ENCODE measurements at places on chromosomes 2 and 18. TPM values are rescaled to one million over a fixed set of nuclear protein-coding genes. Genes with fewer than 3 reads are reported as not detected.

LIMS4 gene
- total RNA-seq: 0.55 TPM

DNA sequence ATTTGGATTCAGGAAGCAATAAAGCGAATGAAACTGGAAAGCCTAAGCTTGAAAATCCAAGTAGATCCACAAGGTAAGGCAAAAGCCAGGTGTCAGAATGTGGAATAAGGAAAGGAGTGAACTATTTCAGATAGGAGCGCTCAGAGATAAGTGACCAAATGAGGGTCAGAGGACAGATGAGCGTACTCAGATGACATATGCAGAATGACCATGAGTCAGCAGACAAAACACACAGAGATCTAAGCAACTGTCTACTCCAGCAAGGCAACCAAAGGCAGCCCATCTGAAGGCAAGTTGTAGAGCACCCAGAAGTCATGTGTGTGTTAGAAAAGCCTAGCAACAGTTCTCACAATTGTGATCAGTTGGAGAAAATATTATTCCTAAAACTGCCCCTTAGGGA is 548.4 kb upstream of the FSHR start:
- H3K27ac ChIP-seq: no peak overlapping the region
- DNase-seq: no peak
- no peak overlapping the region for H3K4me3 ChIP-seq
- no peaks in the 10 kb centered on the region for H3K36me3 ChIP-seq
- H3K27me3 ChIP-seq: no peaks in the 10 kb centered on the region

GALNT13 gene
- 6.7 TPM for total RNA-seq

ANO7 gene
- 5.2 TPM for total RNA-seq

- no peak overlapping the region for H3K27ac ChIP-seq
- H3K4me3 ChIP-seq: no peak overlapping the region
- H3K27me3 ChIP-seq: no peaks in the 10 kb centered on the region
- 0 out of 2 replicates have a peak, but pooled peaks cover 4% of the 10 kb centered on the region for H3K36me3 ChIP-seq
- H3K4me1 ChIP-seq: no peaks in the 10 kb centered on the region
These were observed 105.6 kb downstream of the HNRNPLL start for GRCh38 chr2:38496927-38497669.

PPP1R7 gene
- 60.2 TPM for total RNA-seq

DNA sequence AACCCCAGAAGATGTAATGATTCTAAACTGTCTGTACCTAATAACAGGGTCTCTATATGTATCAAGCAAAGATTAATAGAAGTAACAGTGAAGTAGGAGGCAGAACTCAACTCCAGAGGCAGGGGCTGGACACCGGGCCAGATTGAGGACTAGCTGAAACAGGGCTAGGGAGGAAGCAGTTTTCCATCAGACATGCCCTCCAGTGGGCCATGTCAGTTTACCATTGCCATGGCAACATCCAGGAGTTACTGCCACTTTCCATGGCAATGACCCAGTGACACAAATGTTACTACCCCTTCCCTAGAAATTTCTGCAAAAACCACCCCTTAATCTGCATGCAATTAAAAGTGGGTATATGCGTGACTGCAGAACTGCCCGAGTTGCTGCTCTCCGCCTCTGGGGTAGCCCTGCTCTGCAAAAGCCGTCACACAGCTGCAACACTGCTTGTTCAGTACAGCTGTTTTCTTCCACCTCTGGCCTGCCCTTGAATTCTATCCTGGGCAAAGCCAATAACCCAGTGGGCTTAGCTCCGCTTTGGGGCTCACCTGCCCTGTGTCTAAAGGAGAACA is 58.7 kb downstream of the TMEM18 start:
- no peaks in the 10 kb centered on the region for H3K4me1 ChIP-seq
- no peaks in the 10 kb centered on the region for H3K27me3 ChIP-seq
- H3K27ac ChIP-seq: no peak overlapping the region
- no peak for DNase-seq
- no peak overlapping the region for H3K4me3 ChIP-seq

- no peak for DNase-seq
- no peak overlapping the region for H3K27ac ChIP-seq
- no peak overlapping the region for H3K4me3 ChIP-seq
- H3K4me1 ChIP-seq: peaks cover 24% of the 10 kb centered on the region
These were observed 15.5 kb downstream of the SPRED2 start for GRCh38 chr2:65416945-65417344.

DNA sequence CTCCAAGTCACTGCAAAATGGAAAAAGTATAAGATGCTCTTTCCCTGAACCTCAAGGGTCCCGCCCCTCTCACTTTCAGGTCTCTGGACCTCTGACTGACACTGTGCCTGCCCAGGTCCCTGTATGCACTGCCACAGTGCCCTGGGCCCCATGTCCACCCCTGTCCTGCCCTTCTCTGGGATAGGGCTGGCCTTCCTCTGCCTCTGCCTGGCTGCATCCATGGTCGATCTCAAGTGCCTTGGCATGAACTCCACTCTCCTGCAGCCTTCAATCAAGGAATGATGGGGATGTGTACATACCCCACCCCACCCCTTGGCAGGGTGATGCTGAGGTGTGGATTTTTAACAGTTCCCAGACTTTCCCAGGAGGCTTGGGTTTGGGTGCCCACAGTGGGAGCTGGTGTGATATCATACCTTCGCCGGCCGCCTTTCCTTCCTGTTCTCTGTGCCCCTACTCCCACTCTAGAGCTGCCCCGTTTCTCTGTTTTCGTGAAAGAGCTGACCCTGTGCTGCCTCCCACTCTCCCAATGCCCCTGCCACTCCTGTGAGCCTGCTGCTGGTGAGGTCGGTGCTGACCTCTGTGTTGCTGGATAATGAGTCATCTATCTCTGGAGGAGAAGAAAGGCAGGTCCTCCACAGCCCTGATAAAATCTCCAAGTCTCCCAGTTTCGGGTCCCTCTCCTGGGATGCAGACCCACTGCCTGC is 18.9 kb downstream of the PTPN18 start:
- no peak for DNase-seq
- H3K4me3 ChIP-seq: no peak overlapping the region
- no peaks in the 10 kb centered on the region for H3K4me1 ChIP-seq
- peaks cover 20% of the 10 kb centered on the region for H3K36me3 ChIP-seq

- peaks cover 2% of the 10 kb centered on the region for H3K4me1 ChIP-seq
- DNase-seq: no peak
- H3K4me3 ChIP-seq: no peak overlapping the region
- H3K27ac ChIP-seq: no peak overlapping the region
- no peaks in the 10 kb centered on the region for H3K27me3 ChIP-seq
These were observed 1061.5 kb downstream of the CNTNAP5 start for GRCh38 chr2:125086313-125087184.

KCNG2 gene
- total RNA-seq: 0.15 TPM

DNA sequence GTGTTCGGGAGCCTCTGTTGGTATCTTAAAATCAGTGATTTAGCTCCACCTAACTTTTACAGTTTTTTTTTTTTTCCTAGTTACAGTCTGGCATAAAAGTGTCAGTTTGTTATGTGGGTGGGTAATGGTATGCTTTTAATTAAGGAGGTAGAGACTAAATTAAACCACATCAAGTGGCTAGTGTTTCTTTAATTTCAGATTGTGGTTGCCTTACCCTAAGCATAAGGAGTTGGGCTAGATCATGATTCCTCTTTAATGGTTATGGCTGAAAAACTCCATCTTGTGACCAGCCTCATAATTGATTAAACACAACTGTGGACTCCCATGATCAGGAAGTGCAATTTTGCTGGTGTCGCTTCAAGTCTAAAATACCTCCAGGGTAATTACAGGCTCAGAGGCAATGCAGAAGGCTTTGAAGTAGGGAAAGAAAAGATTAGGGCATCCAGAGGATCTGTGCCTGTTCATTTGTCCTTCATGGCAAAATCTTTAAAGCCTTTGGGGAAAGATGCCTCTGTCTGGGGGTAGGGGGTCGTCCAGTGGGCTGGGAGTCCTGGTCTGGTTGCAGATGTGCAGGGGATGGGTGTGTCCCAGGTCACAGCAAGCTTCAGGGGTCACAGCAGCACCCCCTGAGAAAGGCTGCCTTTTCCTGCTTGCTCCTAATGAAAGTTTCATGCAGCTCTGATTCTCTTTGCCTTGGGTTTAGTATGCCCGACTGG is 579.2 kb downstream of the BCL11A start:
- H3K4me1 ChIP-seq: no peaks in the 10 kb centered on the region
- no peak for DNase-seq
- no peaks in the 10 kb centered on the region for H3K27me3 ChIP-seq
- H3K4me3 ChIP-seq: no peak overlapping the region
- H3K27ac ChIP-seq: no peak overlapping the region

PLCL1 gene
- total RNA-seq: not detected

- H3K4me3 ChIP-seq: no peak overlapping the region
- H3K4me1 ChIP-seq: peaks cover 3% of the 10 kb centered on the region
- no peak overlapping the region for H3K27ac ChIP-seq
These were observed 2.9 kb upstream of the SNRNP200 start for GRCh38 chr2:96308248-96308647.

RESP18 gene
- total RNA-seq: not detected

RFX8 gene
- 0.57 TPM for total RNA-seq

RBBP8 gene
- total RNA-seq: 72.5 TPM

GRCh38 chr2:200509235-200509611 is 645 bp downstream of the KCTD18 start:
- H3K4me3 ChIP-seq: peak overlapping the region; percentile 84
- H3K27me3 ChIP-seq: no peaks in the 10 kb centered on the region
- no peak for DNase-seq
- H3K4me1 ChIP-seq: no peaks in the 10 kb centered on the region

ABCG5 gene
- not detected for total RNA-seq

DNA sequence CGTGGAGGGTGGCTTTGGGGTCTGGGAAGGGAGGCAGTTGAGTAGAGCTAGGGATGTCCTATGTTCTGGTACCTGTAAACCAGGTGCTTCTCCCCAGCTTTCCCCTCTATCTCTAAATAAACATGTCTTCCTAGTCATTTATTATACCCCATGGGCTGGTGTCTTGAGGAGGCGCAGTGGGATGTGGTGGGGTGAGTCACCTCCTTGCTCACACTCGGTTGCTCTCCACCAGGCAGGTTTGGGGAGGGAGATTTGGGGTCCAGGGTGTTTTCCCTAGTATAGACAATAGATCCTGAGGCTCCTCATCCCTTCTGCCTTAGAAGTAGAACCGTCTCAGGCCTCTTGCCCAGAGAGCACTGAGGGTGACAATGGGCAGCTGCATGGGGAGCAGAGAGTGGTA is 5.1 kb downstream of the PSD4 start:
- no peaks in the 10 kb centered on the region for H3K36me3 ChIP-seq
- H3K4me3 ChIP-seq: no peak overlapping the region
- no peak for DNase-seq
- H3K4me1 ChIP-seq: no peaks in the 10 kb centered on the region
- no peaks in the 10 kb centered on the region for H3K27me3 ChIP-seq

FEV gene
- total RNA-seq: not detected

- H3K4me3 ChIP-seq: peak overlapping the region; percentile 58
- peaks cover 85% of the 10 kb centered on the region for H3K27me3 ChIP-seq
- peak; percentile 76 for DNase-seq
- peaks cover 6% of the 10 kb centered on the region for H3K4me1 ChIP-seq
- no peak overlapping the region for H3K27ac ChIP-seq
These were observed 7.2 kb upstream of the SIX3 start for GRCh38 chr2:44934038-44934982.

DNA sequence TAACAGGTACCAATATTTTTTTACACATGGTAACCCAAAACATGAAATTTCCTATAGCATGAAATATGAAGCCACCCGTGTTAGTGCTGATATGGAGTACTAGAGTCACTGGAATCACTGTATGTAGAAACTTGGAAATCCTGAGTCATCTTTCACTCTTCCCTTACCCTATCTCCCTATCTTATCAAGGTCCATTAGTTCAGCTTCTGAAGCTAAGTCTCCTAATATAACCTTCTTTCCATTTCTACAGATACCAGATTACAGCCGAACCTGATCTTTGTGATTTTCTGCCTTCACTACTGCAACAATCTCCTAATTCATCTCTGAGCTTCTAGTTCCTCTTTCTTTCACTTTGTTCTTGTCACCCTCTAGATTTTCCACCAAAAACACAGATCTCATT is 59.0 kb downstream of the SEPTIN10 start:
- H3K27ac ChIP-seq: no peak overlapping the region
- no peak overlapping the region for H3K4me3 ChIP-seq
- no peak for DNase-seq
- H3K27me3 ChIP-seq: no peaks in the 10 kb centered on the region
- peaks cover 34% of the 10 kb centered on the region for H3K36me3 ChIP-seq
- H3K4me1 ChIP-seq: no peaks in the 10 kb centered on the region

DUSP19 gene
- 1.2 TPM for total RNA-seq

DNA sequence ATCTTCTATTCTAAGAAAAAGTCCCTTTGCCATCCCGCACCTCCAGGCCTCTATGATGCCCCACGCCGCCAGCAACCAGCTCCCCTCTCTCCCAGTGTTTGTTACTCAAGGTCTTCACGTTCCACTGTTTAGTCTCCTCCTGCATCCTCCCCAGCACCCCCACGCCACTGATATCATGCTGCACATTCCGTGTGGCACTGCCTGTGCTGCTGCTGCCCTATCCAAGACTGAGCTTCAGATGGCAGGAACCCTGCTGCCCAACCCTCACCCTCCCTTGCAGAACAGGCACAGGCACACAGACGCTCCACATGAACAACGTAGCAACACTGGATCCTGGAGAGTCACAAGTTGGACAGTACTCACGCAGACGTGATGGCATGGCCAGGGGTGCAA is 35.3 kb downstream of the MYO5B start:
- no peaks in the 10 kb centered on the region for H3K27me3 ChIP-seq
- H3K4me1 ChIP-seq: peaks cover 9% of the 10 kb centered on the region
- no peak overlapping the region for H3K4me3 ChIP-seq
- H3K27ac ChIP-seq: no peak overlapping the region
- no peak for DNase-seq

- H3K27me3 ChIP-seq: no peaks in the 10 kb centered on the region
- peaks cover 3% of the 10 kb centered on the region for H3K4me1 ChIP-seq
- no peak overlapping the region for H3K4me3 ChIP-seq
- no peak overlapping the region for H3K27ac ChIP-seq
These were observed 1.6 kb upstream of the ERMN start for GRCh38 chr2:157327200-157327599.

TMEM247 gene
- total RNA-seq: not detected

DNA sequence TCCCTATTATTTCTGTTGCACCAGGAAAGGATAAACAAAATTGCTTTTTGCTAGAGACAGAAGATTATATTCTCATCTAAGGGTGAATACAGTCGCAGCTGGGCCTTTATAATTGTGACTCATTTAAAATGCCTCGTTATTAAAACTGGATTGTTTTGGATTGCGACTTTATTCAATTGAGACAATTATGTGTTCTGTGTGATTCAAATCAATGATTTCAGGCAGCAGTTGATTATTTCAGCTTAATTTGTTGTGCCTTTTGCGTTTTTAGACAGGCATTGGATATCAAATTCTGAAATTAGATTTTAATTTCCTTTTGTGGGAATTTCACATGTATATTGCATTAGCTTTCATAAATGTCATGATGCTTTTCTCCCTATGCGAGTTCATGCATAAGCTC is 778.1 kb upstream of the SOX11 start:
- no peaks in the 10 kb centered on the region for H3K27me3 ChIP-seq
- H3K27ac ChIP-seq: no peak overlapping the region
- H3K36me3 ChIP-seq: no peaks in the 10 kb centered on the region
- H3K4me3 ChIP-seq: no peak overlapping the region
- no peak for DNase-seq
- H3K4me1 ChIP-seq: no peaks in the 10 kb centered on the region

FOXI3 gene
- total RNA-seq: 18.3 TPM

- DNase-seq: no peak
- H3K36me3 ChIP-seq: no peaks in the 10 kb centered on the region
- no peaks in the 10 kb centered on the region for H3K4me1 ChIP-seq
These were observed 216.8 kb upstream of the MYT1L start for GRCh38 chr2:2547911-2548310.

- no peak overlapping the region for H3K27ac ChIP-seq
- DNase-seq: no peak
- no peaks in the 10 kb centered on the region for H3K4me1 ChIP-seq
- no peaks in the 10 kb centered on the region for H3K36me3 ChIP-seq
These were observed 168.0 kb downstream of the SPP2 start for GRCh38 chr2:234218266-234219045.

Measured in H9 (cell line).